Hematopoietic multipotent progenitor cell treated with erythropoietin and hydrocortisone succinate and interleukin-3 and kit ligand, for 6 days (in vitro differentiated cells): ENCODE measurements at places on chromosomes 16 and 17.
A peak's percentile ranks its signal among the peaks of the same experiment; 100 is the strongest.

DNA sequence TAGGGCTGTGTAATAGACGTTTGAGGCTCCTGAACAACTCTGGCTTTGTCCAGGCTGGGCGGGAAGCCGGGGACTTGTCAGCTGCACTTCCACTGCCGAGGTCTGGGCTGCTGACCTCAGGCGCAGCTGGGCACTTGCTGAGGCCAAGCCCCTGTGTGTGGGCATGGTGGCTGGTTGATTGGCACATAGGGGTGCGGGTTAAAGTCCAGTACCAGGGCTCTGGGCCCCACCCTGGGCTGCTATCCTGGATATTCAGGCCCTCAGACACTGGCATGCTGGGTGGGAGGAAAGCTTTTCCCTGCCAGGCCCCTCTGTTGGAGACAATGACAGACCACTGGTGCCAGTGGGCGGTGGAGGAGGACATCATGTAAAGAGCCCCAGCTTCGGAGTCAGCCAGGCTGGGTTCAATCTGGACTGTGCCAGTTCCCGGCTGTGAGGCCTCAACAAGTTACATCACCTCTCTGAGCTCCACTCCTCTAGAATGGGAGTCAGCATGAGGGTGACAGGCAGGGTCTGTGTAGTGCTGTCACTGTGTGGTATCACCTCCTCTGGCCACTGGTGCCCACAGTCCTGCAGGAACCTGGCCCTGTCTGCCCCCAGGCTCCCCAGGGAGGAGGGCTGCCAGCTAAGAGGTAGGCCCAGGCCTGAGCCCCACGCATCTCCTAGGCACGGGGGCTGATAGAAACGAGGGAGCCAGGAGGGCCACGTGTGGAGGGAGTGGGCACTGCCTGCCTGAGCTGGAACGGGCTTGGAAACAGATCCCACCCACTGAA lies 42.5 kb downstream of the PSME3IP1 start:
- no peak for DNase-seq

DNA sequence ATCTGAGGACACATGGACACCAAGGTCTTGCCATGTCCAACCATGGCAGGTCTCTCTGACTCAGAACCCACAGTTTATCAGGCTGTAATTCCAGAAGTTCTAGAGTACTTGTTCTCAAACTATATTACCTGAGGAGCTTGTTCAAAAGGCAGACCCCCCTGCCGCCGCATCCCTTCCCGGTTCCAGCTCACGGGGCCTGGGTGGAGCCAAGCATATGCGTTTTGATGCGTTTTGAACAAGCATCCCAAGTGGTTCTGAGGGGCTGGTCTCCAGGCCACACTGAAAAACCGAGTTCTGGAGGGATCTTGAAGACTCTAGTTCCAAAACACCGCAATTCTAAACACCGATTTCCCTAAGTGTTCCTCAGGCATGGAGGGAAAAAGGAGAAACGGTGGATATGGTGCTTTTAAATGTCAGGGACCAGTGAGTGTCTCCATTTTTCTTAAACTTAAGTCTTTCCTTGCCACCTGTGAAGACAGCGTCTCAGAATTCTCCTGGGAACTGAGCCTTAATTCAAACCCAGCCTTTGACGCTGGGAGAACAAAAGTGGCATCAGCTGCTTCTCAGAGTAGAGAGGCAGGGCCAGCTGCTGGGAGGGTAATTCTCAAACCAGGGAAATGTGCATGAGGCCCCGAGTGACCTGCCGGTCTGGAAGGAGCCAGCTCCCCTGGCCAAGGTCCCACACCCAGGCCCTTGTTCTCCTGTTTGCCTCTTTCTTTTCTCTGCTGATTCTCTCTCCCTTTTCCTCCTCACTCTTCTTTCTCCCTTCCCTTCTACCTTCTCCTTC lies 84.4 kb upstream of the PLCG2 start:
- peak; percentile 28 for DNase-seq

DNA sequence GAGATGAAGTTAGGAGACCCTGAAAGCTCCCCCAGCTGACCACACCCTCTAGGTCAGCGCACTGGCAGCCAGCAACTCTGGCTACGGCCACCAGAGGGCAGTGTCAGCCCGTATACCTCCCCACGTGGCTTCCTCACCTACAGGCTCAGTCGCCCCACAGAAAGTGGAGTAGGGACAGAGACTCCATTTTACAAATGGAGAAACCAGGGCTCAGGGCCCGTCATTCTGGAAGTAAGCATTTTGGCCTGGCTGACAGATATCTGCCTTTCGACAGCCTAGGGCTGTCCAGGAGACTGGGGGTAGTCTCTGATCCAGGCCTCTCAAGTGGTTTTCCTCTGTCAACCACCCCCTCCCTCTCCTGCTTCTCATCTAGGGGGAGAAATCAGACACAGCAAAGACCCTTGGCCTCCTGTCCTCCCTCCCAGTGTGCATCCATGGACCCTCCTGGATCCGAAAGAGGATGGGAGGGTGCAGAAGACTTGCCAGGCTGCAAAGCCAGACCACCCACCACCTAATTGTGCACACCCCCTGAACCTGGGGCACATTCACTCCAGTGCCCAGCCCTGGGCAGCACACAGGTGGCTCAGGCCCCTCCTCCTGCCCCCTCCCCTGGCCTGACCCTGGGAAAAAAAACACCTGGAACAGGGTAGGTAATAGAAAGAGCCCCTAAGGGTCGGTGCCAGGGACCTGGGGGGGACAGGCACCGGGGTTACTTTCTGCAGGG lies 3.8 kb upstream of the HAP1 start:
- peak; percentile 90 for DNase-seq

DNA sequence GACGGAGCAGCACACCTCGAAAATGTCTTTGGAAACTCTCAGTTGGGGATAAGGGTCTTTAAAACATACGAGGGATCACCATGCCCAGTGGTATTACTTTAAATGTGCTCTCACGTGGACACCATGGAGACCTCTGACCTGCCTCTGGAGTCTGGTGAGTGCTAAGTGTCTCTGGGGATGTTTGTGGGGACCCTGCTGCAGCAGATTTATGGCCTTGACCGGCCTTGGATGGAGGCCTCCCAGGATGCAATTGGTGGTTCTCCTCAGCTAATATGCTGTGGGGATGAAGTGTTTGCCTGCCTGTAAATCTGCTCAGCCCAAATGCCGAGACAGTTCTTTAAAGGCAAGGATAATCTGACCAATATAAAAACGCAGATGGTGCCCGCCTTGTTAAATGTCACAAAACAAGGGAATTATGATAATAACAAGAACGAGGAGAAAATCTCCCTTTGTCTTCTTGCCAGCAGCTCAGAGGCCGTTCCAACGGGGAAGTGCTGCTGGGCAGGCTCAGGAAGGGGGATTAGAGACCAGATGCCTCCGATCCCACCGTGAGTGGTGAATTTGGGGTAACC lies 154.4 kb downstream of the ABCC12 start:
- no peak for DNase-seq

- peak; percentile 81 for DNase-seq
These were observed 64.0 kb downstream of the MYO18A start for GRCh38 chr17:29115961-29116803.

GRCh38 chr17:81574643-81574956 lies 22.4 kb upstream of the FAAP100 start:
- no peak for DNase-seq

DNA sequence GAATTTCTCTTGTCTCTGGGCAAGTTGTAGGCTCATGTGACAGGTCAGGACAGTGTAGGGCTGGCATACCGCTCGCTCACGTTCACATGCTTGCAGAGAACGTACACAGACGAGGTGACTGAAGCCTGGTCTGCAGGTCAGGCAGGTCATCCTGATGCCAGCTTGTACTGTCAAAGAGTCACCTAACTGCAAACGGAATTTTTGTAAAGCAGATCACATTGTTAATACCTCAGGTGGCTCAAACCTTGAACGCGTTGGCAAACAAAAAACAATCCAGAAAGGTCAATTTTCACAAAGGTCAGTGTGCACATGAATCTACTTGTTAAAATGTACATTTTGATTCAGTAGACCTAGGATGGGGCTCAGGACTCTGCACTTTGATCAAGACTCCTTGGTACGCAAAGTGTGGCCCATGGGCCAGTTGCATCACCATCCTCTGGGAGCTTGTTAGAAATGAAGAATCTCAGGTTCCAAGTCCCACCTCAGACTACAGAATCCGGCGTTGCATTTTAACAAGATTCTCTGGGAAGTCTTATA lies 28.6 kb downstream of the ANKRD40 start:
- no peak for DNase-seq

GRCh38 chr17:27339836-27340550 lies 46.1 kb downstream of the WSB1 start:
- DNase-seq = peak; percentile 48

GRCh38 chr17:2361010-2361760 lies 23.9 kb downstream of the SGSM2 start:
- DNase-seq = no peak

DNA sequence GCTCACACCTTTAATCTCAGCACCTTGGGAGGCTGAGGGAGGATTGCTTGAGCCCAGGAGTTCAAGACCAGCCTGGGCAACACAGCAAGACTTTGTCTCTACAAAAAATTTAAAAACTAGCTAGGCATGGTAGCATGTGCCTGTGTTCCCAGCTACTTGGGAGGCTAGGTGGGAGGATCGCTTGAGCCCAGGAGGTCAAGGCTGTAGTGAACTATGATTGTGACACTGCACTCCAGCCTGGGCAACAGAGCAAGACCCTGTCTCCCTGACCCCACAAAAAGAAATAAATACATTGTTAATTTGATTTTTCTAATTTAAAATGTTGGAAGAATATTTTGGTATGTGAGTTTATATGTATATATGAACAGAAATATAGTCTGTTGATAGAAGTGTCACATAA lies 22.4 kb upstream of the PHAF1 start:
- DNase-seq = no peak

DNA sequence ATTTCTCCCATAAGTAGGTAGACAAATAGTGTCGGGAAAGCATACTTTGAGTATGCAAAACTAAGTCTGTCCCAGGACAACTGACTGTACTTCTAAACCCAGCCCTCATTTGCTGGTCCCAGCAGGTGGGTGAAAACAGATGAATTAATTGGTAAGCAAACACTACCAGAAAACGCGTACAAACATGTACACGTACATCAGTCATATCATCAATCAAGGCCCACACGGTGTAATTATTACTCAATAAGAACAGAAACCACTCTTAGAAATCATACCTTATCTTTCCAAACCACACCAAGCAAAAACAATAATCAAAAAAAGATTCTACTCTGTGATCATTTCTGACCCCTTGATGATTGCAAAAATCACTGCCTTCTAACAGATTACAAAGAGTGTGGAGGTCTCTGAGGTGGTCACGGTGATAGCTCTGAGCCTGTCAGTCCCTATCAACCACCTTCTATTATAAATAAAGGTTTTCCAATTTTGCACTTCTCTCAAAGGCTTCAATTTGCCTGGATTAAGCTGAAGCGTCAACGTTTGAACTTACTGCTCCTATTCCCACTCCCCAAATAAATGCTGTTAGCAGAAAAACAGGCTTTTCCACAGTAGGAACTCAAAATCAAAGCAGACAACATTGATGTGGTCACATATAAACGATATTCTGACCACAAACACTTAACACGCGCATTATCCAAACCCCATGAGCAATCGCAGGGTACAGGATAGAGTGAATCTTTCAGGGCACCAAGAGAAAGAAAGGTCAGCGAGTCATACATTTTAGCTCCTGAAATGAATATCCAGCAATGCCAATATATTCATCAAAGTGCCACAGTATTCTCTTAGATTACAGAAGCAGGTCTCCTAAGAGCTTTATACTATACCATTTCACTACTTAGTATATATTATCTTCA lies 211.9 kb downstream of the STX8 start:
- no peak for DNase-seq
